ENCODE measurements at places on chromosomes 6 and 20. TPM values are rescaled to one million over a fixed set of nuclear protein-coding genes. Genes with fewer than 3 reads are reported as not detected.

COX4I2 gene
- 29.5 TPM for polyA plus RNA-seq

BCAS1 gene
- polyA plus RNA-seq: 0.18 TPM

BPIFB2 gene
- polyA plus RNA-seq: not detected

EMILIN3 gene
- polyA plus RNA-seq: 4.3 TPM

FOXF2 gene
- polyA plus RNA-seq: 0.43 TPM

VGLL2 gene
- 1.8 TPM for polyA plus RNA-seq

SMLR1 gene
- not detected for polyA plus RNA-seq

BPIFB3 gene
- not detected for polyA plus RNA-seq

Measured in right cardiac atrium (tissue), 5 donors.